Hepatocyte (in vitro differentiated cells): ENCODE measurements at places on chromosomes 5 and 9. TPM values are rescaled to one million over a fixed set of nuclear protein-coding genes. Genes with fewer than 3 reads are reported as not detected.
A peak's percentile ranks its signal among the peaks of the same experiment; 100 is the strongest.

The ACOT12 gene
- 9.6 and 10.2 TPM in 2 replicates for total RNA-seq

The SLC34A3 gene
- 1.8 and 2.7 TPM in 2 replicates for total RNA-seq

The AMBP gene
- total RNA-seq = 713 and 736 TPM in 2 replicates

The SPATA31A3 gene
- total RNA-seq = not detected in 2 replicates

The EFNA5 gene
- 10.2 and 18.8 TPM in 2 replicates for total RNA-seq

The FOXD4L4 gene
- 0.12 TPM in 1 of 2 replicates, not detected in the other for total RNA-seq

DNA sequence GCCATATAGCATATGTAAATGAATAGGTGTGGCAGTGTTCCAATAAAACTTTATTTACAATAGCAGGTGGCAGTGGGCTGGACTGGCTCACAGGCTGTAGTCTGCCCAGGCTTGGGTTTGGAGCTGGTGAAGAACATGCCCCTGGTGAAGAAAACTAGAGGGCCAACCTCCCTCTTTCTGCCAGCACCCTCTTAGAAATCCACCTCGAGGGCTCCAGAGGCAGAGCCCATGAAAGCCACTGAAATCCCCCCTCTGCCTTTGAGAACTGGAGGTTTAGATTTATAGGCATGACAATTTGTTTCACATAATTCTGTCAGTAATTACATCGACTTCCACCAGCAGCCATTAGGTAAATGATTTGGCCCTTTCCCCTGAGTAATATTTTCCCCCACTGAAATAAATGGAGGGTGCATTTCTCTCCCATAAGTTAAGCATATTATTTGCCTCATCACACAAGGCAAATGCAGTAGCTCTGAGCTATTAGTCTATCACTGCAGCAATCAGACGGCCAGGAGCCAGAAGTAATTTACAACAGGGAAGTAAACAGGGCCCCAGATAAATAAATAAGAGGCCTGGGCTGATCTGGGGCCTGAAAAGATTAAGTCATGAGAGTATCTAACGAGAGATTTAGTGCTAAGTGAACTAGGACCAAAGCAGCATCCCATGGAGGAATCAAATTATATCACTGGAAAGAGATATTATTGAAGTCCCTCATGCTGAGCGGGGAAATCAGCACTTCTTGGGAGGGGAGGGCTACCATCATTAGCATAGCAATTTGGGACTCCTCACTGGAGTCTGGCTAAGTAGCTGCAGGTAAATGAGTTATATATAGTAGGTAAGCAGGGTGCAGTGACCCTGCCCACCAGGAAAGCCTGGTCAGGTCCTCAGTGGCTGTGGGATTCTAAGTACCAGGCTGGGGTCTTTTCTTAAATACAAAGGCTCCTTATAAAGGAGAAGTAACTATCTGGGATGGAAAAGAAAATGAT is 123.9 kb downstream of the SLIT3 start:
- H3K27ac ChIP-seq = no peak overlapping the region
- no peak for DNase-seq
- H3K4me3 ChIP-seq = no peak overlapping the region
- no peaks in the 10 kb centered on the region for H3K36me3 ChIP-seq

GRCh38 chr5:96509316-96509715 is 76.3 kb upstream of the PCSK1 start:
- H3K27me3 ChIP-seq = no peaks in the 10 kb centered on the region
- H3K36me3 ChIP-seq = no peaks in the 10 kb centered on the region
- no peak overlapping the region for H3K4me3 ChIP-seq
- peak overlapping the region; percentile 28 for H3K27ac ChIP-seq
- H3K4me1 ChIP-seq = peaks cover 6% of the 10 kb centered on the region

- no peaks in the 10 kb centered on the region for H3K36me3 ChIP-seq
- DNase-seq = no peak
- no peaks in the 10 kb centered on the region for H3K27me3 ChIP-seq
- H3K27ac ChIP-seq = no peak overlapping the region
These were observed 191.7 kb downstream of the CDK5RAP2 start for GRCh38 chr9:120388003-120388855.

DNA sequence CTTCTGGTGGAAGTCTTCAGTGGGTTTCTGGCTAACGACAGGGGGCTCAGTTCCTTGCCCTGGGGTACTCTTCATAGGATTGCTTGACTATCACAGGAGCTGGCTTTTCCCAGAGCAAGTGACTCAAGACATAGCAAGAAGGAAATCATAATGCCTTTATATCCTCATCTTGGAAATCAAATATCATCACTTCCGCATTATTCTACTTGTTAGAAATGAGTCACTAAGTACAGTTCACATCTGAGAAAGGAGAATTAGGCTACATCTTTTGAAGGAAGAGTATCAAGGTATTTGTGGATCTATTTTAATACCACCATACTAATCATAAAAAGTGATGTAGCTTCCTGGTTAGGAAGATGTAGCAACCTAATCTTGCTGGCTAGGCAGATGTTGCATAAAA is 148.2 kb upstream of the RAI14 start:
- H3K4me3 ChIP-seq = no peak overlapping the region
- peaks cover 18% of the 10 kb centered on the region for H3K4me1 ChIP-seq

GRCh38 chr9:82679472-82679871 is 383.5 kb downstream of the RASEF start:
- no peak for DNase-seq
- no peak overlapping the region for H3K27ac ChIP-seq
- H3K36me3 ChIP-seq = no peaks in the 10 kb centered on the region
- no peaks in the 10 kb centered on the region for H3K27me3 ChIP-seq

DNA sequence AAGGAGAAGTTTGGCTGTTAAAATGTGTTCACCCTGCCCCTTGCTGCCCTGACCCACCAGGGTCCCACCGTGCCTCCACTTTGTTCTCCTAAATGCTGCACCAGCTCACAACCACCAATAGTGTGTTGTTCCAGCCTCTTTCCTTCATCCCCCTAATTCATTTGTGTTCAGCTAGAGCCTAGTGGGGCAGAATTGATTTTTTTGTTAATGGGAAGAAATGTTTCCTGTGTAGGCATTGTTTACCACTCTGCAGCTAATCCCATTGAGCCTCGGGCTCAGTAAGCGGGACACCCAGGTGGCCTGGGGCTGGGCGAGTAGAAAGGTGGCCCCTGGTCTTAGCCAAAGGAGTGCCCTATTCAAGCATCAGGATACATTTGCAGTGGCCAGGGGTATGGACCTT is 127.6 kb downstream of the MVB12B start:
- no peak overlapping the region for H3K27ac ChIP-seq
- H3K4me1 ChIP-seq = peaks cover 3% of the 10 kb centered on the region
- no peaks in the 10 kb centered on the region for H3K27me3 ChIP-seq
- DNase-seq = no peak
- no peak overlapping the region for H3K4me3 ChIP-seq

DNA sequence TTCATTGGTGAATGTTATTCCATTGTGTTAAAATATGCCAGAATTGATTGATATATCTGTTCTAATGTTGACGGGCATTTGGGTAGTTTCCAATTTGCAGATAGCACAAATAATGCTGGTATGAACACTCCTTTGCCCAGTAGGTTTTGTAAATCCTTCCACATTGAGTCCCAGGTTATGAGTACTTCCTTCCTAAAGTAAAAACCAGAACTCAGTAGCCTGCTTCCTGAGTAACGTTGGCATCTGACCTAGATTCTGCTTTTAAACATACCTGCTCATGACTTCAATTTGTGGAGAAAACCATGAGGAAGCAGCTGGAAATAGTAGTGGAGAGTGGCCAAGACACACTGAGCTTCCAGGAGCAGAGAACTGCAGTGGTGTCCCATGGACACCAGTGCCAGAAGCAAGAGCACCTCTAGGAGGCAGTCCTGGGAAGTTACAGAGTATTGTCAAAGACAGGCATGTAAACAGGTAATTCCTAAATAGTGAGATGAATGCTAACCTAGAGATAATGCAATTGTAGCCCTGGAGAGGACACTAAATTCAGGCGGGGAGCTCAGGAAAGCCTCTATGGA is 24.3 kb upstream of the RASGRF2 start:
- H3K27ac ChIP-seq = no peak overlapping the region
- peaks cover 5% of the 10 kb centered on the region for H3K4me1 ChIP-seq
- no peak overlapping the region for H3K4me3 ChIP-seq
- no peaks in the 10 kb centered on the region for H3K36me3 ChIP-seq
- DNase-seq = no peak

DNA sequence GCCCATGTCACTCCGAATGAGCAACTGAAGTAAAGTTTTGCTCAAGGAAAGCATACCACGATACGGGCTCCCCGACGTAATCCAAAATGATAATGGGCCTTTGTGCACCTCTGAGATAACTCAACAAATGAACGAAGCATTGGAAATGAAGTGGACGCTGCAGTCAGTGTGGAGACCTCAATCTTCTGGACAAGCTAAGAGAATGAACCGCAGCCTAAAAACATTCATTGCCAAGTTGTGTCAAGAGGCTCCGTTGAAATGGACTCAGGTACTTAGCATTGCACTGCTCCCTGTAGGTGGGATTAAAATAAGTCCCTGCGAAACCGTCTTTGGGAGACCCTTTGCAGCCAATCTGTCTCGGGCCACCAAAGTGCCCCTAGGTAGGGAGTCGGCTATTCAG is 3.9 kb upstream of the LCN9 start:
- no peaks in the 10 kb centered on the region for H3K36me3 ChIP-seq
- H3K4me1 ChIP-seq = no peaks in the 10 kb centered on the region
- H3K27me3 ChIP-seq = no peaks in the 10 kb centered on the region

GRCh38 chr5:4023091-4023752 is 427.6 kb downstream of the IRX1 start:
- H3K27ac ChIP-seq = no peak overlapping the region
- H3K27me3 ChIP-seq = no peaks in the 10 kb centered on the region
- no peaks in the 10 kb centered on the region for H3K4me1 ChIP-seq

- no peaks in the 10 kb centered on the region for H3K27me3 ChIP-seq
- H3K36me3 ChIP-seq = no peaks in the 10 kb centered on the region
- H3K27ac ChIP-seq = peak overlapping the region; percentile 5
- peaks cover 9% of the 10 kb centered on the region for H3K4me1 ChIP-seq
- no peak overlapping the region for H3K4me3 ChIP-seq
These were observed 27.0 kb downstream of the SPINK5 start for GRCh38 chr5:148090773-148091250.

DNA sequence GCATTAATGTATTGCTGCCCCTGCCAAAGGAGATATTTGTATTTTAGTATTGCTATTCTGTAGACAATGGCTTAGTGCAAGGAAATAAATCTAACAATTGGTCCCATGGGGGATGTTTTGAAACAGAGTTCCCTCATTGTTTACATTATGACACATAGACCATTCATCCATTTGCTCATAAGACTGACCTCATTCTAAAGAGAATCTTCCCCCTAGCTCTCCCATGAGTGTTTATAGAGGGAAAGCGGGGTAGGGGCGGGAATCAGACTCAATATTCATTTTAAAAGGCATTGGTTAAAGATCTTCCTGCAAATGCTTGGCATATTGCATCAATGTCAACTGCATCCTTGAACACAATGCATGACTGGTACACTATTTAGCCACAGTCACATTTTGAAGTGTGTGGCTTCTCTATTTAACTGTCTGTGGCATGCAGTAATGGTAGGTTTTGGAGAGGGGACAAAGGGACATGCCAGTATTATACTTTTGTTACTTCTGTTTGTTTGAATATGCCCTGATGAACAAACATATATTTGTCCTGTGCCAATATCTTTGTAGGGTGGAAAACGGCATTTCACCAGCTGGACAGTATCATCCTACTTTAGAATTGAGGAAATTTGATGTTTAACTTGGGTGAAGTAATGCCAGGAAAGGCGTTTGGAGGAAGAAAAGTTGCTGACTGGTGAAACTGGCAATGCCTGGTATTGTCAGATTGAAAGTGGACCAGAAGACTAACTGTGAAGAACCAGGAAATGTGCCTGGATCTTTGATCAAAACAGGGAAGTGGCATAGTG is 84.1 kb upstream of the MEGF10 start:
- no peak overlapping the region for H3K27ac ChIP-seq
- DNase-seq = peak; percentile 13
- peaks cover 9% of the 10 kb centered on the region for H3K27me3 ChIP-seq
- H3K4me3 ChIP-seq = no peak overlapping the region
- H3K36me3 ChIP-seq = no peaks in the 10 kb centered on the region
- H3K4me1 ChIP-seq = peaks cover 5% of the 10 kb centered on the region

GRCh38 chr5:6732634-6733410 is 19.6 kb downstream of the TENT4A start:
- H3K27me3 ChIP-seq = no peaks in the 10 kb centered on the region
- peaks cover 17% of the 10 kb centered on the region for H3K4me1 ChIP-seq
- H3K4me3 ChIP-seq = no peak overlapping the region

GRCh38 chr9:89956331-89956730 is 351.5 kb downstream of the GADD45G start:
- H3K4me3 ChIP-seq = no peak overlapping the region
- no peak for DNase-seq
- H3K36me3 ChIP-seq = no peaks in the 10 kb centered on the region

DNA sequence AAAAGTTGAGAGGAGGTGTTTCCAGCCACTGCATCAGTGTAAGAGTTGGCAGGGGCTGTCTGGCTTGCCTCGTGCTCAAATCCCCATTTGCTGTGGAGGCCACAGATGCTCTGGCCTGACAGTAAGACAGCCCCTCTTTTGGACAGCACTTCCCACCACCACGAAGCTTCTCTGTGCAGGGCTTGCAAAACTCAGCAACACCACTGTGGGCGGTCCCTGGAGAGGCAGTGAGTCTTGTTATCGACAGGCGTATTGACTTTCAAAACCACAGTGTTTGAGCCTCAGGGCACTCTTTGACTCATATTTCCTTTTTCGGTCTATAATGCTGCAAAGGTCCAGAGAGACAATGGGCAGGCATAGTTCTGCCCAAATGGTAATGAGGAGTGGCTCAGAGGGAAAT is 539.5 kb downstream of the EBF1 start:
- no peak overlapping the region for H3K27ac ChIP-seq
- no peak overlapping the region for H3K4me3 ChIP-seq
- H3K4me1 ChIP-seq = no peaks in the 10 kb centered on the region

DNA sequence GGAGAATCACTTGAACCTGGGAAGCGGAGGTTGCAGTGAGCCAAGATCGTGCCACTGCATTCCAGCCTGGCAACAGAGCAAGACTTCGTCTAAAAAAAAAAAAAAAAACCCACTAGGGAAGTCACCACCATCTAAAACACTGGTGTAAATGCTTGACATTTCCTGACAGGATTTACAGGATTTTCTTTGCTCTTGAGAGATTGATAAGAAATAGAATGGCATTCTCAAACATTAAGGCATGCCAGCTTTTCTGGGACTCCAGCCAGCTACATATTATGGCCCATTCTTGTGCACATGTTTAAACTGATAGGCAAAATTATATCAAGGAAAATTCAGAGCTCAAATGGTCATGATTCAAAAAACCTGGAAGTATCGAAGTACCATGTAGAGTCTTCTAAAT is 28.7 kb downstream of the GTF3C4 start:
- no peak overlapping the region for H3K4me3 ChIP-seq
- no peaks in the 10 kb centered on the region for H3K36me3 ChIP-seq
- no peaks in the 10 kb centered on the region for H3K4me1 ChIP-seq
- H3K27ac ChIP-seq = no peak overlapping the region

DNA sequence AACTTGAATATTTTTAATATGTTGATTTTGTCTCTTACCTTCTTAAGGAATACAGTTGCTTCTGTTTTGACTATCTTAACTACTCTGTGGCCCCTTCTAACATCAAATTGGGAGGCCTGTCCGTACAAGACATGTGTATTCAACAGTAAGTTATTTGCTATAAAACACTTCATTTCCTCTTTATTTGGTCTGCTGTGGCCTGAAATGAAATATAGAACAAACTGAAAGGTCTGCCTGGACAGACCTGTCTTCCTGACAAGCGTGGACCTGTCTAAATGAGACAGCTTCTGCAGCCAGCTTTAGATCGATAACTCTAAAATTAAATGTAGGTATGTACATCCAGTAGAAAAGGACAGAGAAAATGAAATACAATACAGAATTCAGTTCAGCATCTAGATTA is 2.2 kb upstream of the LPAR1 start:
- H3K27ac ChIP-seq = no peak overlapping the region
- H3K27me3 ChIP-seq = no peaks in the 10 kb centered on the region
- peaks cover 2% of the 10 kb centered on the region for H3K4me1 ChIP-seq
- no peak overlapping the region for H3K4me3 ChIP-seq
- no peak for DNase-seq

- H3K4me3 ChIP-seq = no peak overlapping the region
- no peaks in the 10 kb centered on the region for H3K36me3 ChIP-seq
- no peak overlapping the region for H3K27ac ChIP-seq
- no peak for DNase-seq
These were observed 312.8 kb upstream of the IRX1 start for GRCh38 chr5:3282841-3283240.
